Stimulated activated CD4-positive, alpha-beta T cell treated with anti-CD3 and anti-CD28 coated beads, Interleukin-12 subunit alpha, Interleukin-12 subunit beta, amount 100 ng/mL, for 4 hours (primary cell): ENCODE measurements at places on chromosomes 1 and 21.

DNA sequence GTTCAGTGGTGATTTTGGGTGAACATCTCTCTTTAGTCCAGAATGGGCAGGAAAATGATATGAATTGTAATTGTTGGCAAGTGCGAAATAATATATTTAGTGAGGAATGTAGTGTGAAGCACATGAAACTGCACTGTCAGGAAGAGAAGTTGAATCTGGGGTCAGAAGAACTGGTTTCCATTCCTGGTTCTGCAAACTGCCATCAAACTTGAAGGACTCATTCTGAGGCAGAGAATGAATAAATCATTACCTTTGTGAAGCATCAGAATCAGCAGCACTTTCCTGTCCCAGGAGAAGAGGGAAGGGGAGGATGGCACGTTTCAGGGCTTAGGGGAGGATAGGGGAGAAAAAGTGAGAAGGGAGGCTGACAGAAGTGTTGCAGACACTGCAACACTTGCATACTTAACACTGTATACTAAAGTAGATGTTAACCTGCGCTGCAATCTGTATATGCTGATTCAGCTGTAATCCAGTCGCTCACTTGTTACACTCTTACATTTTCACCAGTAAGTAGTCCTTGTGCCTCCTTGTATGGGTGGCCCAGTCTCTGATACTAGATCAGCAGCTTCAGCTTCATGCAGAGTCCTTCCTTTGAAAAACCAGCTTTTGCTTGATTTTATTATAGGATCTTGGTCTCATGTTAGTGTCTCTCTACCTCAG lies 10.5 kb upstream of the RPTN start:
- no peak for DNase-seq

- no peak for DNase-seq
Measured at GRCh38 chr1:177620636-177621190, 349.1 kb downstream of the SEC16B start.

DNA sequence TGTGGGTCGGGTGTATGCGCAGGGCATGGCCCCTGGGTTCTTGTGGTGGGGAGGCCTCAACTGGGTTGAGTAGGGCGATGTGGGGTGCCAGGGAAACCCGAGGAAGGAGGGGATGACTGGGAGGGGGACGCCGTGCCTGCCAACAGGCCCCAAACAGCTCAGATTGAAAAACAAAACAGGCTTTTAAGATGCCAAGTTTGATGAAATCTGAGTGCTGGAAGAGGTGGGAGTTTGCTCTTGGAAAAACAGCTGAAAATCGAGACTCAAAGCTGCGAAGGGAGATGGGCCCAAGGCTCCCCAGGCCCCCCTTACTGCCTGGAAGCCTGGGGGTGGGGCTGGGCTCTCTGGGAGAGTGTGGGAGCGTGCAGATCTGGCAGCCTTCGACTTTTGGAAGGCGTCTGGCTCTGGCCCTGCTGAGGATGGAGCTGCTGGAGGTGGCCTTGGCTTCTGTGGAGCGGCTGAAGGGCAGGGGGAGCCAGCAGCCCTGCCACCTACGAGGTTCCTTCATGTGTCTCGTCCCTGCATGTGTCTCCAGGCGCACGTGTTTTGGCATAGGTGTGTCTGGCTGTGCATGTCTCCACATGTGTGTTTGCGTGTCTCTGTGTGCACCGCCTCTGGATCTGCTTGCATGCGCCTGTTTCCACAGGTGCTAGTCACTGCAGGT lies 33.3 kb downstream of the PTPRF start:
- no peak for DNase-seq

- DNase-seq, result no peak
Measured at GRCh38 chr1:116740746-116741145, 13.5 kb upstream of the CD2 start.

DNA sequence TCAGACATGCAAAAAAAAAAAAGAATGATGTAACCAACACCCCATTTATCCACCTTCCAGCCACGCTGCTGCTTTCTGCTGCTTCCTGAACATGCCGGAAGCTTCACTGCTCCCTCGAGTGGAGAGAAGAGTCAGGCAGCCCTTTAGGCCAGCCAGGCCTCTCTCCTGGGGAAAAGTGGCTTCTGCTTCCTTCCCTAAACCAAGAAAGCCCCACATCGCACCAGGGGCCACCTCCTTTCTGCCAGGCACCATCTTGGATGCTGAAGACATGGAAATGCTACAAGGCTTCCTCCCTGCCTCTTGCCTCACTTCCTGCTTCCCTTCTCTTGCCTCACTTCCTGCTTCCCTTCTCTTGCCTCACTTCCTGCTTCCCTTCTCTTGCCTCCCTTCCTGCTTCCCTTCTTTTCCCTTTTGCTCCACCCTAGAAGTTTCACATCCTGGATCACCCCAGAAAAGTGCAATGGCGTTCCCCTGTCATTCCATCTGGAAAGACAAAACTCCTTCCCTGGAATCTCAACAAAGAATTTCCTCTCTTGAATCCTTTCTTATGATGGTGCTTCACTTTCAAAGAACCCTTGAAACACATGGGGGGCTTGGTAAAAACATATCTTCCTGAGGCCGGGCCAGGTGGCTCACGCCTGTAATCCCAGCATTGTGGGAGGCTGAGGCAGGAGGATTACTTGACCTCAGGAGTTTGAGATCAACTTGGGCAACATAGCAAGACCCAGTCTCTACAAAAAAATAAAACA lies 18.7 kb downstream of the TNFRSF8 start:
- DNase-seq, result no peak

DNA sequence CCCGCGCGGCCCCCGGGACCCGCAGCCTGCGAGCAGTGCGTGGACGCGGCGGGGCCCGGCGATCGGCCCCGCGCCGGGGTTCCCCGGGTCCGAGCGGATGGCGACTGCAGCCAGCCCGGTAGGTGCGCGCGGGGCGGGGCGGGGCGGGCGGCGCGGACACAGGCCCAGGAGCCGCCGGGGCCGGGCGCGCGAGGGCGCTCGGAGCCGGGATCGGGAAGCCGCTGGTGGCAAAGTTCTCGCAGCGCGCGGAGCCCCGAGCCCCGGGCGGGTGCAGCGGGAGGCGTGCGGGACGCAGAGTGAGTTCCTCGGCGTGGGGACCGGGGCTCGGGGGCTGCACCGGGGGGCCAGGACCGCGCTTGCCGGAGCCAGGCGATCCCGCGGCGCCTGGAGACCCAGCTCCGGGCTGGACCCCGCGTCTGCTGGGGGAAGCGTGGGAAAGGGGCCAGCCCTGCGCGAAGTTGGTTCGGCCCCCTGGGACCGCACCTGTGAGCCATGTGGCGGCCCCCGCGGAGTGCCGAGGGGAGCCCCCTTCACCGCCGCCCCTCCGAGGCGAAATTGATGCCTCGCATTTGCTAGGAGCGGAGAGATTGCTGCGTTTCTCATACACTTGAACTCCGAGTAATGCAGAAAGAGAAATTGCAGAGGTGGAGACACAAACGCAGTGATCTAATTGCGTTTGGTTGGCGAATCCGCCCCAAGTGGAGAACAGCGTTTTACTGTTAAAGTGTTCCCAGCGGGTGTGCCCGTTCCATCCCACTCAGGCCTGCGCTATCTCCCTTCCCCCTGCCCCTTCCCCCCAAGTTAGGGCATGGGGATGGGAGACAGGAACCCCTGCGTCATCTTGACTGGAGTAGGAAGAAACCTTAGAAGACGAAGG lies 228.9 kb upstream of the TMEM51 start:
- no peak for DNase-seq

DNA sequence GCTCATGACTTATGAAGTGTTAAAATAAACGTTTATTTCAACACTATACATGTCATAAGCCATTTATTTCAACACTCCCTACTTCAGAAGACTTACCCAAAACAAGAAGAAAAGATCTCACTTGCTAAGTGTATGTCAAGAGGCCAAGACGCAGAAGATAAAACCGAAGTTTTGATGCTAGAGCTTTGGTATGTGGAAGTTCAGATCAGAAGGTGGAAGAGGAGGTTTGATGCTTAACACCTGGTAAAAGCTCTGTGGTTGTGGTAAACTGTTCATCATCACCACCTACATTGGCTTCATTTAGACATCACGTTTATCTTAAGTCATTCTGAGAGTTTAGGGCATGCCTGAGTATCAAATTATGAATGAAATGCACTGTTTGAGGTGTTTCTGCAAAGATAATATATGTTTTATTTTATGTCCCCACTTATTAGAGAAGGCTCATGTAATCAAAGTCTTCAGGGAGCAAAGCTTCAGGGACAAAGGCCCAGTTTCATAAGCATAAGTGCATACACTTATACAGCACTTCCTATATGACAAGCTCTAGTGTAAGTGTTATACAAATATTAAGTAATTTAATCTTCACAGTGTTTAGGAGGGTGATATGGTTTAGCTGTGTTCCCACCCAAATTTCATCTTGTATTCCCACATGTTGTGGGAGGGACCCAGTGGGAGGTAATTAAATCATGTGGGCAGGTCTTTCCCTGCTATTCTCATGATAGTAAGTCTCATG lies 533.3 kb downstream of the PTBP2 start:
- no peak for DNase-seq

DNA sequence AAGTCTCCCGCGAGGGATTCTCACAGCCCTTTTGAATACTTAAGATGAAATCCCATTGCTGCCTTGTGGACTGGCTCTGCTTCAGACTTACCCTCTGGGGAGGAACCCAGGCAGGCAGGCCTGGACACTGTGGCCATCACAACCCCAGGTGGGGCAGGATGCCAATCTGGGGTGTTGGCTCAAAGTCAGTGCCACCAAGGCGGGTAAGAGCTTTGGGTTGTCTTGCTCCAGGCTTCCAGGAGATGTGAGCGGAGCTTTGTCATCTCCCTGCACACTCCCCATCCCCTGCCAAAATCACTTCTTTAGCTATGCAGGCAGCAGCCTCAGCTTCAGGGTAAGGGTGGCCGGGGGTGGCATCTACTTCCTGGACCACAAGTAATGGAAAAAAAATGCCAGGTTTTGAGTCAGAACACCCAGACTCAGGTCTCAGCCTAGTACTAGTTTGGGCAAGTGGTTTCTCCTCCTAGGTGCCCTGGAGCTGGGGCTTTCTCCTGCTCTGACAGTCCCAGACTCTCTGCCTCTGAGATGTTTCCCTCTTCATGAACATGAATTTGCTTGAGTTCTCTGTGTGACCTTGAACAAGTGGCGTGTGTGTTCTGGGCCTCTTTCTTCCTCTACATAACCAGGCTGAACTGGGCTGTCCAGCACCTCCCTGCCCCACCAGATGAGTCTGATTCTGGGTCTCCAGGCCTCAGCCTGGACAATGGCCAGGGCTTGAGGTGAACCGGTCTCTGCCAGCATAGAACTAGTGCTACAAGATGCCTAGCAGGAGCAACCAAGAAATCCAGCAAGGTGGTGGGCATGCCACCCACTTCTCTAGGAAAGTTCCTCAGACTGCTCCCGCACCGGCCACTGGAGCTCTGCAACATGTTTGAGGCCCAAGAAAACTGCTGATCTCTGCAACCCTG lies 65.4 kb downstream of the VWA5B1 start:
- no peak for DNase-seq

- DNase-seq, result no peak
Measured at GRCh38 chr1:29682919-29683295, 446.6 kb downstream of the PTPRU start.

GRCh38 chr1:221937155-221937953 lies 195.5 kb upstream of the DUSP10 start:
- no peak for DNase-seq

DNA sequence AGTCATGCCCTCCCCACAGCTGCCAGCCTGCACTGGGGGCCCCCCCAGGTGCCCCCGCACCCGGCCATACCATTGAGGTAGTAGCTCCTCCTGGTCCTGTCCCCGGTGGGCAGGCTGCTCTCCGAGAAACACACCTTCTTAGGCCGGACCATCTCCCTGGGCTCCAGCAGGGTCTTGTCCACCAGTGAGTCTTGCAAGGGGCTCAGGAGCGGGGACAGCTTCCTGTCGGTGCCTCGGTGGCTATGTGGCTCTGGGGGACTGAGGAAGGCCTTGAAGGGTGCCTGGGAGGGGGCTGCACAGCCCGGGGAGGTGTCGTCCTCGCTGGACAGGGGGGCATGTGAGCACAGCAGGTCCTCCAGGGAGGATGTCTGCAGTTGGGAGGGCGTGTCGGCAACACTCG lies 12.9 kb upstream of the FTCD start:
- no peak for DNase-seq

- DNase-seq, result no peak
Measured at GRCh38 chr21:36987845-36988244, 18.7 kb upstream of the RIPPLY3 start.

GRCh38 chr1:66274634-66275033 lies 259.3 kb upstream of the SGIP1 start:
- DNase-seq, result no peak

DNA sequence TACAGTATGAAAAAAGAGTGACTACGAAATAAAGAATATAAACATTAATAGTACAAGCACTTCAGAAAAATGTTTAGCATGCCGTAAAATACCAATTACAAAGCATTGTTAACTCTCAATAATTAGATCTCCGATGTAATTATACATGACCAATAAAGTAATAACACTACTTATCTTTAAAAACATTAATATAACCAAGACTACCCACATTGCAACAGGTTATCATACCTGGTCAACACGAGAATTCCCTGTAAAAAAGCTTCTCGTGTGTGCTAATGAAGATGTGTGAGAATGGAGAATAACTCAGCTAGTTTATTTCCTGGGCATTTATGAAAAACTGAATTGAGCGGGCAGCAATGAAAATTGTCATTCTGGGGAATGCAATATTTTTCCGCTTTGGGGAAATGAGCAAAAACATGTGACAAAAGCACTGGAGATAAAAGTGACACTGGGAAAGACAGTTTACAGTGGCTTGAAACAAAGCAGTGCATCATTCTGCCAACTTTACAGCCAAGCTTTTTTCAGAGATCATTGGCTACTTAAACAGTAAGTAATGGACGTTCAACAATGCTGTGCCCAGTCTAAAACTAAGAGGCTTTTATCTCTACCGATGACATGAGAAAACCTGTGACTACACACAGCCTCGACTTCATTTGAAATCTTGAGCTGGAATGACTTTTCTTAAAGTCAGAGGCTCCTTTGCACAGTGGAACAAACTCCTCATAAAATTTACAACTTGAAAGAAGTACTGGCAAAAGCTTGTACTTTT lies 34.7 kb downstream of the ITPKB start:
- no peak for DNase-seq

- DNase-seq, result no peak
Measured at GRCh38 chr1:17190010-17190995, 14.6 kb upstream of the PADI1 start.

DNA sequence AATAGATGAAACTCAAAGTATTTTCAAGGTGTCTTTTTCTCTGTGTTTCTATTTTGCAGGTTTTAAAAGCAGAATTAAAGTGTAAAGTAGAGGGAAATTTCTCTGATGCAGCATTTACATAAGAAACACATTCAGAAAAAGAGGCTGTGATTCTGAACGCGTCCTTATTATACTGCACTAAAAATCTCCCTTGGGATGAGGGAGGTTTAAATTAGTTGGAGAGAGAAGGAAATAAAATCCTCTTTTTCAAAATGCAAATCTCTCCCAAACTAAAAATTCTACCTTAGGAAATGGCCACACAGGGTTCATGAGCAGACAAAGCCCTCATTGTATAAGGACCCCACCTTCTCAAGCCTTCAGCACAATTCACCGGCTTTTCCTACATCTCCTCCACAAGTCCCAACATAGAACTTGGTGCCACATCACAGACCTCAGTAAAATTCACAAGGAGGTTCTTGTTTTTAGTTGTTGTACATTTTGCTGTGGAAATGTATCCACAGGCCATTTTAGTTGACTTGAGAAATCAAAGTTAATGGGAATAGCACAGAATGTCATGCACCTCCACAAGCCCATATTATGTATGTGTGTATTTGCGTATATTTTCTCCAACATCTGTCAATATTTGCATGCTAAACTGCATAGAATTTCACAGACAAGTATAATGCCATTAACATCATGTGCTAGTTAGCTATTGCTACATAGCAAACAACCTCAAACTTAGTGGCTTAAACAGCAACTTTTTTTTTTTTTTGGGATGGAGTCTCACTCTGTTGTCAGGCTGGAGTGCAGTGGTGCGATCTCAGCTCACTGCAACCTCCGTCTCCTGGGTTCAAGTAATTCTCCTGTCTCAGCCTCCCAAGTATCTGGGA lies 59.8 kb downstream of the MAB21L3 start:
- DNase-seq, result no peak
